ENCODE measurements at places on chromosomes 1 and 21. TPM values are rescaled to one million over a fixed set of nuclear protein-coding genes. Genes with fewer than 3 reads are reported as not detected.

ATF6 gene
- total RNA-seq: 19.0 TPM

GRCh38 chr1:161098210-161099068 is at the start of gene KLHDC9:
KLHDC9 (plus strand) TSS chr1:161098361; CDS start chr1:161098536, 175 bp downstream.
- peak; percentile 58 for DNase-seq

DNA sequence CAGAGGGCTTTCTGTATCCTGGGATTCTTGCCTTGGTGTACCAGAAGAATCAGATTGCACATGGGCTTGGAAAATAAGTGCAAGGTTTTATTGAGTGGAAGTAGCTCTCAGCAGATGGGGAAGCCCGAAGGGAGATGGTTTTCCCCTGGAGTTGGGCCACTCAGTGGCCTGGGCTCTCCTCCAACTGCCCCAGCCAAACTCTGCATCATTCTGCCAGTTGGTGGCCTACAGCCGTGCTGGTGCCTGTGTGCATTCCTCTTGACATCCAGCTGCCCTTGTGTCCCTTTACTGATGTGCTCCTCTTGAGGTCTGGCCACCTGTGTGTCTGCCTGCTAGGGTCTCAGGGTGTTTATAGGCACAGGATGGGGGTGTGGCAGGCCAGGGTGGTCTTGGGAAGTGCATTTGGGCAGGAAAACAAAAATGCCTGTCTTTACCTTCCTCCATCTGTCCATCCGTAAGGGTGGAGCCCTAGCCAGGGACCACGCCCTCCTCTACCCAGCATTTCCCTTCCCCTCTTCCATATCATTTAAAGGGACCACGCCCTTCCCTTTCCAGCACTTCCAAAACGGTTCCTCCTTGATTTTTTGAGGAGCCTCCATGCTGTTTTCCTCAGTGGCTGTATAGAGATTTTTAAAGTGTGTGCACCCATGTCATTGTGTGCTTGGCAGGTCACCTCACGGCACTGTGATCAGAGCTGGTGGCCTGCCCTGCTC is 18.9 kb downstream of the SNAP47 start:
- DNase-seq: peak; percentile 56

- no peak for DNase-seq
Measured at GRCh38 chr1:62336638-62336994, 17.4 kb upstream of the KANK4 start.

SPRR2F gene
- not detected for total RNA-seq

- DNase-seq: no peak
Measured at GRCh38 chr1:24828887-24829192, 83.6 kb downstream of the CLIC4 start.

FAM177B gene
- not detected for total RNA-seq

CRP gene
- total RNA-seq: not detected

All from LHCN-M2 (cell line).